ENCODE measurements at places on chromosomes 7 and 10.

- no peak for DNase-seq
Observed at GRCh38 chr10:63240807-63241206, 107.7 kb downstream of the NRBF2 start.

GRCh38 chr10:34290412-34291081 lies 524.5 kb downstream of the PARD3 start:
- peak; percentile 78 for DNase-seq

GRCh38 chr10:96466-96865 lies 38.8 kb upstream of the ZMYND11 start:
- DNase-seq = no peak

GRCh38 chr10:113381981-113382509 lies 170.8 kb upstream of the HABP2 start:
- DNase-seq = peak; percentile 85

All from fibroblast of skin of back (primary cell).